Activated B cell treated with CpG ODN at 0.5 μM for 24 hours (primary cell): ENCODE measurements at places on chromosomes 4 and X. TPM values are rescaled to one million over a fixed set of nuclear protein-coding genes. Genes with fewer than 3 reads are reported as not detected.

DNA sequence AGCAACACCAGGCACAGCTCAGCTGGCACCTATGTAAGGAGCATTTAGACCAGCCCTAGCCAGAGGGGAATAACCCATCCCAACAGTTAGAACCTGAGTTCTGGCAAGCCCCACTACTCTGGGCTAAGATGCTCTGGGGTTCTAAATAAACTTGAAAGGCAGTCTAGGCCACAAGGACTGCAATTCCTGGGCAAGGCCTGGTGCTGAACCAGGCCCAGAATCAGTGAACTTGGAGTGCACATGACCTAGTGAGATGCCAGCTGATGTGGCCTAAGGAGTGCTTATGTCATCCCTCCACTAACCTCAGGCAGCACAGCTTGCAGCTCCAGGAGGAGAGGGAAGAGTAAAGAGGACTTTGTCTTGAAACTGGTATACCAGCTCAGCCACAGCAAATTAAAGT lies 7.6 kb upstream of the PRRG3 start:
- no peak for DNase-seq
- no peaks in the 10 kb centered on the region for H3K4me1 ChIP-seq
- H3K27me3 ChIP-seq = no peaks in the 10 kb centered on the region
- H3K27ac ChIP-seq = no peak overlapping the region
- H3K4me3 ChIP-seq = no peak overlapping the region

- H3K27me3 ChIP-seq = peaks cover 11% of the 10 kb centered on the region
- H3K36me3 ChIP-seq = no peaks in the 10 kb centered on the region
- DNase-seq = no peak
- H3K4me1 ChIP-seq = no peaks in the 10 kb centered on the region
- H3K27ac ChIP-seq = no peak overlapping the region
Observed at GRCh38 chr4:174157106-174157607, 126.3 kb downstream of the FBXO8 start.

GRCh38 chrX:148133105-148133725 lies 152.1 kb downstream of the FMR1NB start:
- no peaks in the 10 kb centered on the region for H3K4me1 ChIP-seq
- H3K36me3 ChIP-seq = no peaks in the 10 kb centered on the region
- H3K4me3 ChIP-seq = no peak overlapping the region
- no peaks in the 10 kb centered on the region for H3K27me3 ChIP-seq

- H3K27me3 ChIP-seq = no peaks in the 10 kb centered on the region
- H3K27ac ChIP-seq = no peak overlapping the region
- H3K4me3 ChIP-seq = no peak overlapping the region
- no peaks in the 10 kb centered on the region for H3K36me3 ChIP-seq
Observed at GRCh38 chr4:146124023-146124680, 51.4 kb upstream of the LSM6 start.

DNA sequence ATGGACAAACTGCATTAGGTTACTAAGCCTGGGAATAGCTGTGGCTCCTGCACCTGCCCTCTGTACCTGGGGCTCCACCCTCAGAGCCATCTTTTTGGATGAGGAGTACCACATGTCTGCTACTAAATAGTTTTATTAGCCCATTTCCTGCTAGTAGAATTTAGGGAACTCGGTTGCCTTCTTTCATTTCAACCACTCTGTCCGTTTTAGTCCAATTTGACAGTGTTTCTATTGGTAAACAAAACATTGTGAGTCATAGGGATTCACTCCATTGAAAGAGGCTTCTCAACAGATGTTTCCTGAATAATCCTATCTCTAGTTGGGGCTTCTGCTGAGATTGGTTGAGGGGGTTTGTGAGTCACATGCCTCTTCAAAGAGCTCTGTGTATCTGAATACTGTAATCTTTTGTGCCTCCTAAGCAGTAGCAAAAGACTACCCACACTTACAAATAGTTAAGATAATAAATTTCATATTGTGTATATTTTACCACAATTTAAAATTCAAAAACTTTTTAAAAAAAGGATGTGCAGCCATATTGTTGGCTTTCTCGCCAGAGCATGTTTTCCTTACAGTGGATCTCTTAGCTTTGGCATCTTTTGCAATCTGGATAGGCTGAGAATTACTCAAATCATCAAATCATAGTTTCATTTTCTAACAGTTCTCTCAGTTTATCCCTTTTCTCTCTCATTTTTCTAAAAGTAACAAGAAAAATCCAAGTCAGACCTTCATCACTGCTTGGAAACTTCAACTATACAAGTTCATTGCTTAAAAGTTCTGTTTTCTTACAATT lies 9.9 kb downstream of the FAM200B start:
- H3K36me3 ChIP-seq = peaks cover 22% of the 10 kb centered on the region
- H3K27me3 ChIP-seq = no peaks in the 10 kb centered on the region
- H3K4me3 ChIP-seq = no peak overlapping the region
- no peaks in the 10 kb centered on the region for H3K4me1 ChIP-seq

- H3K27me3 ChIP-seq = no peaks in the 10 kb centered on the region
- no peak overlapping the region for H3K27ac ChIP-seq
- H3K4me1 ChIP-seq = peaks cover 13% of the 10 kb centered on the region
- peaks cover 12% of the 10 kb centered on the region for H3K36me3 ChIP-seq
- DNase-seq = no peak
- no peak overlapping the region for H3K4me3 ChIP-seq
Observed at GRCh38 chr4:105227054-105227453, 80.4 kb downstream of the TET2 start.

- H3K4me1 ChIP-seq = peaks cover 42% of the 10 kb centered on the region
- DNase-seq = no peak
- no peak overlapping the region for H3K4me3 ChIP-seq
- H3K36me3 ChIP-seq = no peaks in the 10 kb centered on the region
Observed at GRCh38 chr4:143390764-143391163, 54.1 kb downstream of the GAB1 start.

- H3K4me3 ChIP-seq = no peak overlapping the region
- no peaks in the 10 kb centered on the region for H3K36me3 ChIP-seq
- no peaks in the 10 kb centered on the region for H3K4me1 ChIP-seq
- DNase-seq = no peak
Observed at GRCh38 chr4:154084864-154085263, 296.0 kb upstream of the SFRP2 start.

GRCh38 chr4:147477439-147477838 lies 3.5 kb upstream of the EDNRA start:
- no peaks in the 10 kb centered on the region for H3K36me3 ChIP-seq
- H3K4me1 ChIP-seq = no peaks in the 10 kb centered on the region
- H3K27ac ChIP-seq = no peak overlapping the region
- no peak overlapping the region for H3K4me3 ChIP-seq

The GUCY1A1 gene
- total RNA-seq = 0.51 and 0.71 TPM in 2 replicates

The EREG gene
- not detected in 2 replicates for total RNA-seq

The F9 gene
- not detected in 2 replicates for total RNA-seq

The ARFIP1 gene
- total RNA-seq = 16.8 and 19.5 TPM in 2 replicates
